CD4-positive, CD25-positive, alpha-beta regulatory T cell (primary cell): ENCODE measurements at places on chromosomes 16 and 17.

DNA sequence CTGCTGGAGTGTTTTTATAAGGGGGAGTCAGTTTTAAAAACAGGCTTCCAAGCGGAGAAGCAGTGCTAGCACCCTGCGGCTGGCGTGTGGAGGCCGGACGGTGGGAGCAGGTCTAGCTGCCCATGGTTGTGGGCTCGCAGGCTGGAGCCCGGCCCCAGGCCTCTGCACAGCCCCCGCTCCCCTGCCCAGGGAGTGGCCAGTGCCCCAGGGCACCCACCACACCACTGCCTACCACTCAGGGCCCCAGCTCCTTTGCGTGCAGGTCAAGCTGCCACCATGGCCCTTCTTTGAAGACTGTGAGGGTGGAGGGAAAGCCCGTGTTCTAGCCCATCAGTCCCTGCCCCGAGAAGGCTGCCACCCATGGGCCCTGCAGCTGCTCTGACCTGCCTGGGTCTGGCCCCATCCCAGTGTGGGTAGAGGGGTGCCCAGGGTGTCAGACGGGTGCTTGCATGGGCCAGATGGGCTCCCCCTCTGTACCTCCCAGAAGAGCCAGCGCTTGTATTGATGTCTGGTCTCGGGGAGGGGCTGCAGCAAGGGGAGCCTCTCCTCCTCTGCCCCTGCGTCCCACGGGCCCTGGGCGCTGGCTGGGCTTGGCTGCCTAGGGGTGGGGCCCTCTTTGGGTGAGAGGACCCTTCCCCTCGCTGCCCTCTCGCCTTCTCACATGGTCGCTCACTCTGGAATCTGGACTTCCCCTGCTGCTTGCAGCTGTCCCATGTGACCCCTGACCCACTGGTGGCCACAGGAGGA, 1.5 kb upstream of the NUDT16L1 start:
- no peak for DNase-seq

- DNase-seq = no peak
These were observed 59.9 kb downstream of the SEC14L1 start for GRCh38 chr17:77200711-77201110.

GRCh38 chr16:1335211-1335971, 1.9 kb downstream of the BAIAP3 start:
- no peak for DNase-seq

DNA sequence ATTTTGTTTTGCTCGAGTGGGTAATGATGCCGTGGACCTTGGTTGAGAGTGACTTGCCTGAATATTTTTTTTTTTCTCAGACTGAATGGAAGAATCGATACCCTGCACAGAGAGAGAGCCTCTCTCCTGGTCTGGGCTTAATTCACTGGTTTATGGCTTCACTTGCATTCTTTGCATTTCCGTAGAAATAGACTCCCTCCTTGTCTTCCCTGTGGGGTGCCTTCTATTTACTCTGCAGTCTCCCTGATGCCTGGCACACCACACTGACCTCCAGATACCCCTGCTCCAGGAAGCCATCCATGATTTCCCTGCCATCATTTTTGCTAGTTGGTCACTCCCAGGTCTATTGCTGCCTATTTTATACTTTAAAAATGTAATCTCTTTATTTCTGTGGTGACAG, 238.0 kb downstream of the SNX29 start:
- no peak for DNase-seq
